ENCODE measurements at places on chromosomes 7 and 10. TPM values are rescaled to one million over a fixed set of nuclear protein-coding genes. Genes with fewer than 3 reads are reported as not detected.

DNA sequence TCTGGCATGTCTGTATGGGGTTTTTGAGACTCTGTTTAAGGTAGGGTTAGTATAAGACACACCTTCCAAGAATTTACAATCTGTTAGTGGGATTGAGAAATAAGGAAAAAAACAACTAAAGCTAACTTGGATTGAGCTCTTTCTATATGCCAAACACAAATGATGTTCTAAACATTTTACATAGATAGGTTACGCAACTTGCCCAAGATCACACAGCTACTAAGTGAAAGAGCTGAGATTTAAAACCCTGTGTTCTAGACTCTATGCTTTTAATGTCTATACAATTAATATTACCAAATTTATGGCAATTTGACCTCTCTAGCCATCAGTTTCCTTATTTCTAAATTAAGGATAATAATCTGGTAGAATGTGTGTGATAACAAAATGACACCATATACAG is 1056.2 kb downstream of the LRMDA start:
- no peaks in the 10 kb centered on the region for H3K27me3 ChIP-seq
- no peak overlapping the region for H3K27ac ChIP-seq
- DNase-seq = no peak
- no peaks in the 10 kb centered on the region for H3K36me3 ChIP-seq
- peaks cover 6% of the 10 kb centered on the region for H3K4me1 ChIP-seq
- H3K4me3 ChIP-seq = no peak overlapping the region

DNA sequence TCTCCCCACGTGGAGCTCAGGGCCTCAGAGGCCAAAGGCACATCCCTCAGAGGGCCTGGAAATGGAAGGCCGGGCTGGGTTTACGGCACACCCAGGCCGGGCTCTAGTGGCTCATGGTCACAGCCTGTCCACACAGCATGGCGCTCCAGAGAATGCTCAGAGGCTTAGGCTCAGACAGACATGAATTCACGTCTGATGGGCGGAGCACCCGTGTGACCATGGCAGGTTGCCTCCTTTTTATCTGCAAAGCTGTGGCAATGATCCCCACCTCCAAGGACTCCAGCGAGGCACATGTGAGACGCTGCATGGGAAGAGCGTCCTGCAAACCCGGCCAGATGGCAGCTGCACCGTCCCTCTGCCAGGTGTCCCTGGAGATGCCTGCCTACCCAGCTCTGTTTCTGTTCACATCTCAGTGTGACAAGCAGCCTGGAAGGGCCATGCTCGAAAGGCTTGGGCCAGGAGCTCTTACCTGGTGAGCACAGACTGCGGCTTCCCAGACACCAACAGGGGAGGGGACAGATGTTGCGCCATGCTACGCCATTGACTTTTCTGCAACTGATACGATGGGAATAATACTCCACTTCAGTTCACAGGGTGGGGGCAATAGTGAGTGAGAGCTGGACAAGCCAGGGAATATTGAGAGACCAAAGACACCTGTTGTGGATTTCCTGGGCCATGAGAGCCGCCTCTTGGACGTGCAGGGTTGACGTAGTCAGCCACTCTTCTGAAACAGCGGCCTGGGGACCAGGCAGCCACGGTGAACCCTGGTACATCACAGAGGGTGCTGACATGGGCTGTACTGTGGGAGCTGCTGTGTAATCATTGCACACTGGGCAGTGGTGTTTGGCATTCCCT is 34.4 kb upstream of the FAM20C start:
- peaks cover 12% of the 10 kb centered on the region for H3K4me1 ChIP-seq
- H3K4me3 ChIP-seq = no peak overlapping the region
- no peak overlapping the region for H3K27ac ChIP-seq
- H3K27me3 ChIP-seq = peaks cover 16% of the 10 kb centered on the region
- DNase-seq = peak; percentile 70

GRCh38 chr10:69321039-69321715 is 42.9 kb downstream of the HK1 start:
- no peaks in the 10 kb centered on the region for H3K27me3 ChIP-seq
- H3K27ac ChIP-seq = peak overlapping the region; percentile 22
- peak; percentile 83 for DNase-seq

The MYL10 gene
- total RNA-seq = not detected

DNA sequence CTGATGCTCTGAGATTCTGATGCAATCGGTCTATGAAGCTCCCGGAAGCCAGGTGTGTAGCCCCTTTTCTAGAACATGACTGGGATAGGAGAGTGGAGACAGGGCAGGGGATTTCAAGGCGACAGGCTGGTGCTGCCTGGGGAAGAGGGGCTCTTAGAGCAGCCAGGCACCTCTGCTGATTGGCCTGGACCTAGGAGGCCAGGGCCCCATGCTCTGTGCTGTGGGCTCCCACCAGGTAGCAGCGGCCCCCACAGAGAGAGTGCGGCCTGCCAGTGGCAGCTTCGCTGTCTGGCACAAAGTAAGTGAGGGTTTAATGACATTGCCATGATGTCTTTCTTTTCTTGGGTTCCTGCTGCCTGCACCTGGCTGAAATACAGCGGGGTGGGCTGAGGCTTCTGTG is 99.4 kb upstream of the PODXL start:
- H3K4me3 ChIP-seq = no peak overlapping the region
- peaks cover 11% of the 10 kb centered on the region for H3K4me1 ChIP-seq
- H3K27ac ChIP-seq = no peak overlapping the region
- no peaks in the 10 kb centered on the region for H3K27me3 ChIP-seq
- no peak for DNase-seq

The GPR37 gene
- total RNA-seq = 0.29 TPM

- no peak overlapping the region for H3K27ac ChIP-seq
- H3K36me3 ChIP-seq = no peaks in the 10 kb centered on the region
- no peak for DNase-seq
- no peaks in the 10 kb centered on the region for H3K4me1 ChIP-seq
- peaks cover 13% of the 10 kb centered on the region for H3K27me3 ChIP-seq
Observed at GRCh38 chr7:31335161-31335856, 5.2 kb downstream of the NEUROD6 start.

Measured in osteoblast (primary cell).